ENCODE measurements at places on chromosomes 11 and 22.

DNA sequence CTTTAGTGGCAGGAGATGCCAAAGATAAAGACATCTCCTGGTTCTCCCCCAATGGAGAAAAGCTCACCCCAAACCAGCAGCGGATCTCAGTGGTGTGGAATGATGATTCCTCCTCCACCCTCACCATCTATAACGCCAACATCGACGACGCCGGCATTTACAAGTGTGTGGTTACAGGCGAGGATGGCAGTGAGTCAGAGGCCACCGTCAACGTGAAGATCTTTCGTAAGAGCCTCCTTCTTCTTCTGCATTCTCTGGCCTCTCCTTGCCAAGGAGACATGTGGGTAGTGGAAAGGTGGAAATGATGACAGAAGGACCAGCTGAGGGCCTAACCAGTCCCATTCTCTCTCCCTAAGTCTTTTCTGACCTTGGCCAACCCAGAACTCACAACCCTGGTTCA lies 110.1 kb upstream of the TTC12 start:
- no peak for DNase-seq

DNA sequence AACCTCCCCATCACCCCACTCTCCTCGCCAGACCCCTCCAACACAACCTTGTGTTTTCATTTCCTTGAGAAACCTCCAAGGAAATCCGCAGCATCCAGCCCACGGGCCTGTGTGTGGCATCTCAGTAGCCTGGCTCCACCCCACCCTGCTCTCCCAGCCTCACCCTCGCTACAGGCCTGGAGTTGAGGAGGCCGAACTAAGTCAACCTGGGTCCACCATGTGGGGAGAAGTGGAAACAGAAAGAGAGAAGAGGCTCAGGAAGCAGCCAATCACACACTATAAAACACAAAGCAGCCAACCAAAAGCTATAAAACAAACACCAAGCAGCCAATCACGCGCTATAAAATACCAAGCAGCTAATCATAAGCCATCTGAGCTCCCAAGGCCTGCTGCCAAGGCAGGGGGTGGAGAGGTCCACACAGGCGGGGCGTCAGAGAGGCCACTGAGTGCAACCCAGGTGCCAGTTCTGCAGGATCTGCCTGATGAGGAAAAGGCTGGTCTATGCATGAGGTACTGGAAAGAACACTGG lies 72.0 kb downstream of the MICAL3 start:
- DNase-seq = no peak

- no peak for DNase-seq
These were observed 22.5 kb upstream of the ELF5 start for GRCh38 chr11:34536056-34536455.

- DNase-seq = no peak
These were observed 180.5 kb downstream of the C11orf91 start for GRCh38 chr11:33520112-33520511.

- no peak for DNase-seq
These were observed 285.2 kb downstream of the METTL15 start for GRCh38 chr11:28393348-28393747.
